NCI-H2029 (cell line): ENCODE measurements at places on chromosomes 3 and 15.

GRCh38 chr3:107752202-107752990 is 229.6 kb downstream of the BBX start:
- DNase-seq = no peak

DNA sequence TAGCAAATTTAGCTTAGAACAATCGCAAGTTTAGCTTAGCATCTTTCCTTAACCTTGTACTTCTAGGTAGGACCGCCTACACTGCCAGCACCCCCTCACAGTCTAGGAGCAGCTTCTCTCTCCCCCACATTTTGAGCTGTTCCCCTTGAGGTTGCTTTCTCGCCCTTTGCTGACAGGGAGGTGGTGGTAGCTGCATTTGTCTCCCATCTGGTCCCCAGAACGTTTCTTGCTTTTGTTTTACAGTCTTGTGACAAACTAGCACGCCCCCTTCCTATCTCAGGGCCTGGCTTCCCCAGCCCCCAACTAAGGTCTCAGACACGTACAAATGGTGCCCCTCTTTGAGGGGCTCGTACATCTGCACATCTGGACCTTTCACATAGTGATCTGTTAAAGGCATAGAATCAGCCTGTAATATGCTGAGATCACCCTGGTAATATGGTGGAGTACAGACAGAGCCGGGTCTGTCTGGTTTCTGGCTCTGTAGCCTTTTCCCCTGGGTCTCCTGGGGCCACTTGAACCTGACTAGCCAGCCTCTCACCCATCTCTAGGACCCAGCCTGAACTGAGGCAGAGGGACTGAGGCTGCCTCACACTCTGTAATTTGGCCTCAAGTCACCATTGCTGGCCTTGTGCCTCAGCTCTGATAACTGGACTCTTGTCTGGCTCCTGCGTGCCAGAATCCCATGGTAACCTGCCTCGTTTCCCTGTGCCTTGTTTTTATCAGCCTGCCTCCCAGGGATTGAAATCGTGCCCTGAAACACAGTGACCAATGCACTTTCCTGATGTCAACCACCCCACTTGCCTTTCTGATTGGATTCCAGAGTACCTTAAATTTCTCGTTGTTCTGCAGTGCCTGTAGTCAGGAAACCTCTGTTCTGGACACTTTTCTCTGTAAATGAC is 27.7 kb downstream of the CRTC3 start:
- no peak for DNase-seq

DNA sequence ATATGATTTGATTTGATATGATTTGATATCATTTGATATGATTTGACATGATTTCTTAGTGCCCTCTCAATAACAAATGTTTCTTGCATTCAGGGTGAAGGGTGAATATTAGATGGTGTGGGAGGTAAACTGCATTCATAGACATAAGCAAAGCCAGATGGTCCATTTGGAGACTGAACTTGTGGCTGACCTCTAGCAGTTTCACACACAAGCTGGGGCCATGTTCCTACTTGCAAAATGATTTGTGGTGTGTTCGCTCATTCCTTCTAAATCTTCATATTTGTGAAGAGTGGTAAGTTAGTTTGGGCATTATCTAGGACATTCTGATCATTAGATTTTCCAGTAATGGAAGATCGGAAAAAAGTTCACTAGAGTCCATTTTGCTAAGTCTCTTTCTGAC is 40.5 kb upstream of the CCR4 start:
- no peak for DNase-seq

- DNase-seq = no peak
Measured at GRCh38 chr3:55297706-55298105, 189.4 kb downstream of the WNT5A start.

DNA sequence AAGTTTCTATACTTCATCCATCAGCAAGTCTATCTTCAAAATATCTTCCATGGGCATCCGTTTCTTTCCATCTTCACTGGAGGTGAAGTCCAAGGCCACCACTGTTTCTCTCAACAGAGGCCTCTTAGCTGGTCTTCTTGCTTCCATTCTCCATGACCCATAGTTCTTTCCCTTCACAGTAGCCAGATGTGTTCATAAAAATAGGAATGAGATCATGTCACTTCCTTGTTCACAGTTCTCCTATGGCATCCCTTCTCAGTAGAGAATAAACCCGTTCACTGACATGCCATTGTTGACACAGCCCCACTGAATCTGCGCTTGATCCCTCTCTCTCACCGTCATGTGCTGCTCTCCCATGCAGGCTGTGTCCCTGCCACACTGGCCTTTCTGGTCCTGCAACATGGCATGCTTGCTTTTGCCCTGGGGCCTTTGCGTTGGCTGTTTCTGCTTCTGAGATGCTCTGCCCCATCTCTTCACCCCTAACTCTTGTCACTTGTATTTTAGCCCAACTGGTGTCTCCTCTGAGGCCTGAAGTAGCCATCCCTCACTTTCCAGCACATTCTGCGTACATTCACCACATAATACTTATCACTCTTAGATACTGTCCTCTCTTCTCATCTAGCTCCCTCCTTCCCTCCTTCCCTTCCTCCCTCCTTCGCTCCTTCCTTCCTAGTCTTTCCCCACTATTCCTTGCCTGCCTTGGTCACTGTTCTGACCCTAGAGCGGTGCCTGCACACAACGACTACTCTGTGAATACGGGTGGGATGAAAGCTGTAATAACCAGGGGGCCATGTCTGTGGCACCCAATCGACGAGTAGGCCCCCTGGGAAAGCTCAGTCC is 42.0 kb downstream of the STARD5 start:
- DNase-seq = no peak

DNA sequence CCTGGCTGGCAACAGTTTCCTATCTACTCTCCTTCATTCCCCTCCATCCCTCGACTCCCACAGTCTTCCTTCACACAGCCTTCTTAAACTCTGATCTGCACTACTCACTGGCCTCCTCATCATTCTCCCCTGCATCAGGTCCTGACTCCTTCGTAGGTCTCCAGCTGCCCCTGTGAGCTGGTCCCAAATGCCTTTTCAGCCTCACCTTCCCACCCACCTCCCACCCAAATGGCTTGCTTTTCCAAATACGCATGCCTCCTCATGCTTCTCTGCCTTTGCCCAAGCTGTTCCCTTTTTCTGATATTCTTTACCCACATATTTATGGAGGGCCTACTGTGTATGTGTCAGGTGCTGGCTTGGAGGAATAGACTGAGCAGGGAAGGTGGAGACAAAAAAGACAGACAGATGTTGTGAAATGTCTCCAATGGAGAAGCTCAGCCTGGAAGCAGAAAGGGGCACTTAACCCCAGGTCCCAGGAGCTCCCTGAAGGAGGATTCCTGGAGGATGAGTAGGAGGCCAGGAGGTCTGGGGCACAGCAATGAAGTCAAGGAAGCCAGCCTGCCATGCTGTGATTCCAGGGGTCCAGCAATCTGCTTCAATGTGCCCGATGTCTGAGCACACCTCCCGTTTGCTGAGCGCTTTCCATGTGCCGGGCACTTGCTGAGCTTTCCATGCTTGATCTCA is 252.2 kb downstream of the SHQ1 start:
- no peak for DNase-seq

DNA sequence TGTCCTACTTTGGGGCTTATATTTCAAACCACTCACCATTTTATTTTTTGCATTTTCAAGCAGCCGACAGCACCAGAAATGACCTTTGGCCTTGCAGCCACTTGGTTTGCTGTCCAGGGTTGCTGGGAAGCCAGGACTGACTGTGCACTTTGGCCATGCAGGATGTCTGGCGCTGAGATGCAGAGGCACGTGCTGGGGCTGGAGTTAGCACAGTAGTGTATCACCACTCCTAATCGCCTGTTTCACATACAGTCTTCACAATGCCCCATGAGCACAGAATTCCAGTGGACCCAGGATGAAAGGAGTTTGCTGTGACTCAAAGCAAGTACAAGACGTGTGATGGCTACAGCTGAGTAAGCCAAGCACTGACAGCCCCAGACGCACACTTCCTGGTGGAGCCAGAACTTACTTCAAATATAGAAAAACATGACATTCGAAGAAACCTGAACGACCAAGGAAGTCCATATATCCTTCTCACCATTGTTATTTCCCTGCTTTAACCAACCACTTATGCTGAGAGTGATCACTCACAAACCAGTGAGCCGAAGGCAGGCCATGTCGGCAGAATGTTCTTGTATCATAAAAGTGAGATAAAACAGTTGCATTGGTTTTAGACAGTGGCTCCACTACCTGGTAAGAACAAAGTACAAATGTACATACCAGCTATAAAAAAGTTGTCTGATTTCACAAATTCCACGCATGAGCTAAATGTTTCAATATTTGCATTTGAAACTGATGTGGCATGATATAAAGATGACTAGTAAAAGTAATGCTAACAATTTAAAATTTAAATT is 16.0 kb downstream of the OCA2 start:
- no peak for DNase-seq

GRCh38 chr3:10609134-10609533 is 103.7 kb upstream of the ATP2B2 start:
- DNase-seq = no peak

DNA sequence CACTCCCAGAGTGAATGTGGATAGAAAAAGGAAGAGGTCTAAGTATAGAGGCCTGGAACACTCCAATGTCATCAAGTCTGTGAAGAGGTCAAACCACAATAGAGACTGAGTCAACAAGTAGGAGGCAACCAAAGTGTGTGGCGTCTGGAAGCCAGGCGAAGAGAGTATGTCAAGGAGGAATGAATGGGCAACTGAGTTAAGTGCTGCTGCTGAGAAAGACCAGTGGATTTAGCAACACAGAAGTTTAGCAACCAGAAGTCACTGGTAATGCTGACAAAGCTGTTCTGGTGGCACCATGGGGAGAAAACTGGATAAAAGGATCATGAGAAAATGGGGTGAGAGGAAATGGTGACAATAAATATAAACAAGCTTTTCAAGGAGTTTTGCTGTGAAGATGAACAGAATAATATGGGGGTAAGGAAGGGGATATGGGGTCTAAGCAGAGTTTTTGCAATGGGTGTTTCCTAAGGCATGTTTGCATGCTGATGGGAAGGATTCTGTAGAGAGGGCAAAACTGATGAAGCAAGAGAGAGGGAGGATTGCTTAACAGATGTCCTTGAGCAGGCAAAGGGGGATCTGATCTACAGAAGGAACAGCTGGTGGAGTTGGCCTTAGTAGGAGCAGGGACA is 38.4 kb downstream of the PCOLCE2 start:
- no peak for DNase-seq

DNA sequence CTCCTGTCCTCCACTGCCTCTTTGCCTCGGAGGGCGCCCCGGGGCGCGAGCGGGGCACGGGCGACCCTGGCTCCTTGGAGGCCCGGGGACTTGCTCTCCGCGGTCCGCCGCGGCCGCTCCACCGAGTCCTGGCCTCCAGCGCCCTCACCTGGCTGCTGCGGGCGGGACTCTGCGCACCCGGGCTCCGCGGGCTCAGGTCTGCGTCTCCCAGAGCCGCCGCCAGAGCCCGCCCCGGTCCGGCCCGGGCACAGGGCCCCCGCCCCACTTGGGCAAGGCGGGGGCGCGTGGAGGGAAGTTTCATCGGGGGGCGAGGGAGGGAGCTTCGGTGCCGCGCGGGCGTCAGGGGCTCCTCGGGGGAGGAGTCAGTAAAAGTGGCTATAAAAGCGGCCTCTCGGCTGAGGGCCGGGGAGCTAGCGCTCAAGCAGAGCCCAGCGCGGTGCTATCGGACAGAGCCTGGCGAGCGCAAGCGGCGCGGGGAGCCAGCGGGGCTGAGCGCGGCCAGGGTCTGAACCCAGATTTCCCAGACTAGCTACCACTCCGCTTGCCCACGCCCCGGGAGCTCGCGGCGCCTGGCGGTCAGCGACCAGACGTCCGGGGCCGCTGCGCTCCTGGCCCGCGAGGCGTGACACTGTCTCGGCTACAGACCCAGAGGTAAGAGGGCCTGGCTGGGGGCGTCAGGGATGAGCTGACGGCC is at the start of gene CEMIP:
TSS of gene CEMIP (plus strand) at position 407 of the 694 bp plus-strand sequence. CDS start 94,510 bp downstream, outside the sequence.
- DNase-seq = peak; percentile 61

DNA sequence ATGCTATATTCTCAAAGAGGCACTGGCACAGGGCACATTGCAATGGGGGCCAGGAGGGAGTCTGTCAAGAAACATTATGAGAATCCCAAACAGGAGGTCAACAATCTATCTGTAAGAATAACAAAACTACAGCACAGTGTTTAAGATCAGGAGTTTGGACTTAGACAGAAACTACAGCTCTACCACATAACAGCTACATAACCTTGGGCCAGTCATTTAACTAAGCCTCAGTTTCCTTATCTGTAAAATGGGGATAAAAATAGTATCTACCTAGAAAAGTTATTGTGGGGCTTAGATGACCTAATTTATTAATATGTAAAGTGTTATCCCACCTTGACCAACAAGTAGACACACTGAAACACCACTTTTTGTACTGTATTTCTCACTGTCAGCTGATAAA is 9.9 kb downstream of the B4GALT4 start:
- DNase-seq = no peak

DNA sequence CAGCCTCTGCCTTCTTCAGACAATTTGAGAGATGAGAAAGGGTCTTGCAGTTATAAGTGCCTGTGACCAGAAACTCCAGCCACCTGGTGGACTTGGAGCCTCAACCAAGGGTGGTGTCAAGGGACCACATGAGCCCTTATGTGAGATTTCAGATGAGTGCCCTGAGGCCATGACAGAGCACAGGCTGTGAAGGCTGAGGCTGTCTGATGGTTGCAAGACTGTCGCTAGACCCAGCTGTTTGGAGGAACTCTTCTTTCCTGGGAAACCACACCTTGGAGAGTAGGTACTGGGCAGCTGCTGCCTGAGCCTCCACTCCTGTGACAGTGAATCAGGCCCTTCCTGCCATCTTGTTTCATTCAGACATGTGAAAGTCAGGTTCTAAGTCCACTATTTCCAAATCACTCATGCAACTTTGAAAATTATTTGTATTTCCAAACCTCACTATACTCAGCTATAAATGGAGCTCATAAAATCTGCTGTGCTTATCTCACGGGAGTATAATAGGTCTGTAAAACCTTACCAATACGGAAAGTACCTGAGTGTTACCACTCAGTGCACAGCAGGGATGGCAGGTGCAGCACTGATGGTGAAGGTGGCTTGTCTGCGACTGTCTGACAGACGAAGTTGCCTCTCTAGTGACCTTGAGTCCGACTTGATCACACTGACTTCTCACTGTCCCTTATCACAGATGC is 99.4 kb downstream of the RPL39L start:
- DNase-seq = no peak

DNA sequence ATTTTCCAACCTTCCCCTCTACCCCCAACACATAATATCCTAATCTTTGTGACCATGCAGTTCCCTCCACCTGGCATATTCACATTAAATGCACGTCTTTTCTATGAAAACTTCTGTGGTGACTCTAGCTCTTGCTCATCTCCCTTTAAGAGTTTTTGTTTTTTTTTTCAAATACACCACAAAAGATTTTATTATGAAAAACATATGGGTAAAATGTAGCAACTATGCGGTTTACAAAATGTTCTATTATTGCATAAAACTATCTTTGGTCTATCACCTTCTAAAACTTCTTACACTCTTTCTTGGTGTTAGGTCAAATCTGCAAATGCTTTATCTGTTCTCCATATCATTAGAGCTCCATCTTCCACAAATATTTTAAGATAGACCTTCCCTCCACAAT is 38.6 kb upstream of the ADGRG7 start:
- DNase-seq = no peak
